ENCODE measurements at places on chromosomes 5 and 9.

GRCh38 chr9:68704814-68705530 is at the start of gene PIP5K1B:
Gene PIP5K1B (plus strand): TSS chr9:68705240. CDS start chr9:68822615, 117,375 bp downstream.
- peak within 1 kb of the TSS; percentile 85 for H3K4me3 ChIP-seq
- peaks cover 16% of the 10 kb centered on the region for H3K36me3 ChIP-seq
- peaks cover 27% of the 10 kb centered on the region for H3K4me1 ChIP-seq
- H3K27ac ChIP-seq: peak within 1 kb of the TSS; percentile 81
- peaks cover 57% of the 10 kb centered on the region for H3K27me3 ChIP-seq

- H3K27ac ChIP-seq: peak overlapping the region; percentile 99
- peaks cover 18% of the 10 kb centered on the region for H3K27me3 ChIP-seq
- H3K4me3 ChIP-seq: peak overlapping the region; percentile 99
- peaks cover 39% of the 10 kb centered on the region for H3K4me1 ChIP-seq
- DNase-seq: no peak
Measured at GRCh38 chr5:73496984-73497457, 1.2 kb upstream of the BTF3 start.

DNA sequence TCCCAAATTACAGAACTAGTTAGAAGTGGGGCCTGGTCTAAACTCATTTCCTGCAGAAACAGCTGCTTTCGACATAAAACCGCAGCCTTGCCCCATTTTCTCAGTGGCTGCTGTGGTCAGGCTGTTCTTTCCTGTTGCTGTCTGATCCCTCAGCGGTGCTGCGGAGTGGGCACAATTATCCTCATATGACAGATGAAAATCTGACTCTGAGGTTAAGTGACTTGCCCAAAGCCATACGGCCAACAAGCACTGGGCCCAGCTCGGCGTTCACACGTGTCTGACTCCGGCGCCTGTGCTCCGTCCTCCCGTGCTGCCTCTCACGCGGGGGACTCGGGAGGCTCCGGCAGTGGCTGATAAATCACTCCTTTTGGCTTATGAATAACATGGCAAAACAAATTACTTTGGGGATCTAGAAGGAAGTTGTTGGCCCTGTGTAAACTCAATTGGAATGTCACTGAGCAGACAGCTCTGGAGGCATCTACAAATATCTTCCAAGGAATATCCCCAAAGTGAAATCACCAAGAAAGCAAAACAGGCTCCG is 142.6 kb upstream of the LMX1B start:
- peaks cover 13% of the 10 kb centered on the region for H3K36me3 ChIP-seq
- H3K4me3 ChIP-seq: peak overlapping the region; percentile 58
- H3K27ac ChIP-seq: peak overlapping the region; percentile 89
- H3K4me1 ChIP-seq: peaks cover 47% of the 10 kb centered on the region

DNA sequence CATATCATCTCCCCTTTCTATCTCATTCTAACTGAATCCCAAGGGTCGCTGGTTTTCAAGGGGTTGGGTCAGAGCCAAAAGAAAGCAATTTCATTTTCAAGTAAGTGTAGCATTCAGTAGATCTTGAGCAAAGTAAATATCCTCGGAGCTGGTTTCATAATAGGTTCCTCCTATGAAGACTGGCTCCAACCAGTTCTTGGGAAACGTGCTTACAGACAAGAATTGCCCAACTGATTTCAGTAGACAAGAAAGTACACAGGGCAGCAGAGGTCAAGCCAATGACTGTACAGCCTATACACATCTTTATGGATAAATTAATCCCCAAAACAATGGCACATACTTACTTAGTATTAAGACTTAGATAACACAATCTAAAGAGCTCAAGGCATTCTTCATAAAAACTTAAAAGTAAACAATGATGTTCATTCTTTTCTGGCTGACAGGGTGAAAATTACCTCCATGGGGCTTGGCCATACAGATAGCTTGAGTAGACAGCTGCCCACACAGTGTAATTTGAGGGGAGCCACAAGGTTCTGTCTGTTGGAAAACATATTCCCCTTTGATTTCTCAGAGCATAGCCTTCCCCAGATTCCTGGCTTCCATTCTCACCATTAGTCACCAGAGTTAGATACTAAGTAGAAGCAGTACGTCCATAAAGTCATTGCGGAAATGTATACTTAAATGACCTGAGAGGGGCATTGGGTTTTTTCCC is 163.9 kb downstream of the ARRDC3 start:
- H3K36me3 ChIP-seq: no peaks in the 10 kb centered on the region
- no peak for DNase-seq
- no peaks in the 10 kb centered on the region for H3K4me1 ChIP-seq

- H3K4me3 ChIP-seq: no peak overlapping the region
- H3K27me3 ChIP-seq: no peaks in the 10 kb centered on the region
- no peak overlapping the region for H3K27ac ChIP-seq
- DNase-seq: no peak
- no peaks in the 10 kb centered on the region for H3K36me3 ChIP-seq
Measured at GRCh38 chr5:29077451-29077850, 2039.1 kb upstream of the CDH9 start.

GRCh38 chr9:31615966-31616365 is 768.5 kb upstream of the ACO1 start:
- DNase-seq: no peak
- H3K27me3 ChIP-seq: no peaks in the 10 kb centered on the region
- no peak overlapping the region for H3K27ac ChIP-seq

GRCh38 chr5:74266836-74267235 is 373.7 kb downstream of the ENC1 start:
- peaks cover 4% of the 10 kb centered on the region for H3K27me3 ChIP-seq
- no peak for DNase-seq

- no peak overlapping the region for H3K27ac ChIP-seq
- H3K36me3 ChIP-seq: no peaks in the 10 kb centered on the region
- H3K4me1 ChIP-seq: no peaks in the 10 kb centered on the region
- no peak overlapping the region for H3K4me3 ChIP-seq
- peaks cover 1% of the 10 kb centered on the region for H3K27me3 ChIP-seq
Measured at GRCh38 chr9:122070728-122071515, 22.2 kb downstream of the TTLL11 start.

DNA sequence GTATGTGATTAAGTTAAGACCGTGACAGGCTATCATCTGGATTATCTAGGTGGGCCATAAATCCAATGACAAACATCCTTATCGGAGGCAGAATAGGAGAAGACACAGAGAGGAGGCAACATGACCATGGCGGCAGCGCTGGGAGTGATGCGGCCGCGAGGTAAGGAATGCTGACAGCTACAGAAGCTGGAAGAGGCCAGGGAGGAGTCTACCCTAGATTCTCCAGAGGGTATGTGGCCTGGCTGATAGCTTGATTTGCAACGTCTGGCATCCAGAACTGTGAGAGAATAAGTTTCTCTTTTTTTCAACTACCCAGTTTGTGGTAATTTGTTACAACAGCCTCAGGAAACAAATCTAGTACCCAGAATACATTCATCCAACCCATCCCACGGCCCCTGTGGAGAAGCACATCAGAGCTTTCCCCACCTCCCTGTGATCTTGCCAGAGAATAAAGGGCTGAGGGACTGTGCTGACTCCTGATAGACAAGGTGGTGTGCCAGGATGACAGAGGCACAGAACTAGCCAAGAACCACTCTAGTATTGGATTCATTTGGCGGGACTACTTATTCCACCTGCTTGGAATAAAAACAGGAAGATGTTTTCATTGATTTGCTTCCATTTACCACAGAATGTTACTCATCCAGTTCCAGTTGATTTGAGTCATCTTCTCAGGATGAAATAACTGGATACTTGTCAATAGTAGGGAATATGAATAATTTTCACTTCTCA is 187.4 kb downstream of the MAN2A1 start:
- H3K36me3 ChIP-seq: peaks cover 11% of the 10 kb centered on the region
- H3K27ac ChIP-seq: no peak overlapping the region
- peaks cover 2% of the 10 kb centered on the region for H3K27me3 ChIP-seq
- no peak overlapping the region for H3K4me3 ChIP-seq

GRCh38 chr5:26649000-26649399 is 389.4 kb downstream of the CDH9 start:
- H3K27ac ChIP-seq: no peak overlapping the region
- H3K4me1 ChIP-seq: no peaks in the 10 kb centered on the region
- no peaks in the 10 kb centered on the region for H3K36me3 ChIP-seq
- no peaks in the 10 kb centered on the region for H3K27me3 ChIP-seq
- no peak overlapping the region for H3K4me3 ChIP-seq
- DNase-seq: no peak
